Mucosa of descending colon (tissue), 3 donors: ENCODE measurements at places on chromosomes 12 and 14.

DNA sequence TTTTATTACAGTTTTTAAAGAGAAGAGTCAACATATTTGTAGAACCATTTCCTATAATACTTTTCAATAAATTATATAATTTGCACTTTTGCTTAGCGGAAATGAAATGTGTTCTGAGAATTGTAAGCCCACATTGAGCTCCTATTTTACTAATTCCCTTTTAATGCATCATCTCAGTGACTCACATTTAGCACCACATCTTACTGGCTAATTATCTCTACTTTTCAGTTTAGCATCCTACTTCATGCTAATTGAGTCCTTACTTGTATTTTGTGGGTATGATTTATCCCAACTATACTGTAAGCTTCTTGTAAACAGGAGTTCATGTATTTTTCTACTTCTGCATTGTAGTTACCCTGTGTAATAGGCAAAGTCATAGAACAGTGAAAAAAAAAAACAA is 67.5 kb downstream of the TMX1 start:
- no peak for DNase-seq

DNA sequence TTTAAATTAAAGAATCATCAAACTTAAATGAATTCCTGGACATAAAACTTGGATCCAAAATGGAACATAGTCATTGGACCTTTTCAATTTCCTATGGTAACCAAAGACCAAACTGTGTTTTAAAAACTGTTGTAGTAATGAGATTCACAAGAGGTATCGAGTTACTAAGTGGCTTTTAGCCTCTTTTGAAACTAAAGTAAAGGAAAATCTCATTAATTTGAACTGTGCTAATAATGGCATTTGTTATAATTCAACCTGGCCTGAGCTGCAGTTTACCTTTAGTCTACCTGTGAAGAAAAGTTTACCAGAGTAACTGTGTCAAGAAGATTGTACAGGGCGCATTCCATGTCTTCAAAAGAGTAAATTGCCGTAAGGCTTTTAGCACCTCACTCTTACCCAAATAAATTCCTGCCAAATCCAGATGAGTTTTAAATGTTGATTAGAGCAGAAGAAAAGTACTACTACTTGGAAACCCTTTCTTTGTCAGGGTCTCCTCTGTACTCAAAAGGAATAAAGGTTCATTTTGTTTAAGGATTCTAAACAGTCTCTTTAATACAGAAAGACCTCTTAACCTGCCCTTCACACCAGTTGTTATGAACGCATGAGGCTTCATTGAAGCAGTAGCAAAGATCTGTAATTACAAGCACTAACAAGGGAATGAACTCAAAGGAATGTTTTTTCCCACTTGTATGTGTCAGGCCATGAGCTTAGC is 17.1 kb upstream of the MED13L start:
- no peak for DNase-seq

DNA sequence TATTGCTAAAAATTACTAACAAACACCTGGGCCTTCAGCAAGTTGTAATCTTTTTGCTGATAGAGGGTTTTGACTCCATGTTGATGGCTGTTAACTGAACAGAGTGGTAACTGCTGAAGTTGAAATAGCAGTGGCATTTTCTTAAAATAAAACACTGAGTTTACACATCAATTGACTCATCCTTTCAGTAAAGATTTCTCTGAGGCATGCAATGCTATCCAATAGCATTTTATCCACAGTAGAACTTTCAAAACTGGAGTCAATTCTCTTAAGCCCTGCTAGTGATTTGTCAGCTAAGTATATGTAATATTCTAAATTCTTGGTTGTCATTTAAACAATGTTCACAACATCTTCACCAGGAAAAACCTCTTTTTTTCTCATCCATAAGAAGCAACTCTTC is 59.5 kb downstream of the CMAS start:
- DNase-seq = no peak

DNA sequence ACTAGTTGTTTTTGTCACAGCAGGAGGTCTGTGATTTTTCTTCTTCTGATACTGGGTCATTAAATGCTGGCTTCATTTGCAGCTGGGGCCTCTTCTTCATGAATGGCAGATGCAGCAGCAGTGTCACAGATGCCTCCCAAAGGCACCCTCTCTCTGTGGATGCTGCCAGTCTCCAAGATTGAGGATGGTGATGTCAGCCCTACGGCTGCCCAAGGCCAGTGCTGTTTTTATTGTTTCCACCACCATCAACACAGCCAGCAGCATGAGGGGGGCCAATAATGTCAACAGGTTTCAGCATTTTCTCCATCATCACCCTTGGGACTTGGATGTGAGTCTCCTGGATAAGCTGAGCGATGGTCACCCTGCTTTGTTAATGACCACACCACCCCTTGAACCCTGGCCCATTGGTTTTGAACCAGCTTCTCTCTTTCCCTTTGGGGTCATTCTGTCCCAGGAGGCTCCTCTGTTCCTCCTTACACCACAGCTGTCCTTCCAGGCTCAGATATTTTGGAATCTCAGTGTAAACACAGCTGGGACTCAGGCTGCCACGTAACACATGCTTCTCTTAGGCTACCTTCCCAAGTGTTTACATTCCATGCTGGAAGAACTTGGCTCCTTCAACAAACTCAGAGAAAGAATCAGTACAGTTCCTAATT is 151.7 kb upstream of the DDHD1 start:
- DNase-seq = no peak

GRCh38 chr12:62709311-62709710 is 225.6 kb downstream of the PPM1H start:
- DNase-seq = no peak

DNA sequence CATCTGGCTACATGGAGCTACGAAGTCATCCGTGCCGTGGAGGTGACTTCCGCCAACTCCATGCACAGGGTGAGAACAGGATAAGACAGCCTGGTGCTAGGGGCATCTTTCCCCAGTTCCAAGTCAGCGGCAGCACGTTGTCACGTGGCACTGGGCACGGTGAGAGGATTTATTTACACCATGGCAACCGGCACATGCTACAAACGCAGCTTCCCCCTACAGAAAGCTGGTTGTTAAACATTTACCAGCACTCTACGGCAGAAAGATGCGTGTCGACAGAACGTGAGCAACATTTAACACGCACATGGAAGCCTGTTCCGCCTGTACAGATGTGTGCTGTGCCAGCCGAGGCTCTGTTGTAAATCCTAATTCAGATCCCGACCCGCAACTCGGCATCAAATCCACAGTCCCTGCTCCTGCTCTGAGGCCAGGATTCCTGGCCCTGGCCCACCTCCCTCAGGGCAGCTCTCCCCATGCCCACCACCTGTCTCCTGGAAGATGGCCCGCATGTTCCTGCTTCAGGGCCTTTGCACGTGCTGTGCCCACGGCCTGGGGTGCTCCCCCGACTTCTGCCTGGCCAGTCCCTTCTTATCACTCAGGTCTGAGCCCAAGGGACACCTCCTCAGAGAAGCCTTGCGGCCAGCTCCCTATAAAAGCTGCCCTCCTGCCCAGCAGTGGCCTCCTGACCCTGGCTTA is 114.1 kb downstream of the RFLNA start:
- DNase-seq = no peak

- no peak for DNase-seq
Observed at GRCh38 chr14:66600416-66600815, 92.5 kb downstream of the GPHN start.
